HFF-Myc (cell line): ENCODE measurements at places on chromosomes 5 and 9.

DNA sequence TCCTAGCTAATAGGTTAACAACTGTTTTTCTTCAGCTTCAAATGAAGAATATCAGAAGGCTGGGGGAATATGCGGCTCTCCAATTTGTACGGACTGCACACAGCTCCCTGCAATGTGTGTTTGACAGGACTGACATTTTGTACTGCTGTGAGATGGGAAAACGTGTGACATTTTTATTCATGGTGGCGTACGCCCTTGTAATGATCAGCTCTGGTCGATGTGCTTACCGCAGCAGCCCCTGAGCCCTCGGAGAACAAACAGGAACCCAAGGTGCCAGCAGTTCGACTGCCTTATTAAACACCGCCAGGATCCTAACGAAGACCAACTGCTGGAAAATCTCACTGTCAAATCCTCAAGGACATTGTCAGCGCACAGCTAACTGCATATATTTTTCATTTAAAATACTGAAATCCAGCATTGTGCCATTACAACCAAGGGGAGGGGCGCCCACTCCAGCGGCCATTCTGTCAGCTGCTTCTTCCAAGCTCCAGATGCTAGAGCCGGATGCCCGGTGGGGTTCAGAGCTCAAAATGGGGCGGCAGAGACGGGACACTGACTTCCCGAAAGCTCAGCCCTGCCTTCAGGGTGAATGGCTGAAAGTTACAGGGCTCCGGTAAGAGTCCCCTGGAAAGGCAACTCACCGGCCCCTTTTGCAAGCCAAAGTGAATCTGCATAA lies 66.8 kb downstream of the CRB2 start:
- no peak for DNase-seq

DNA sequence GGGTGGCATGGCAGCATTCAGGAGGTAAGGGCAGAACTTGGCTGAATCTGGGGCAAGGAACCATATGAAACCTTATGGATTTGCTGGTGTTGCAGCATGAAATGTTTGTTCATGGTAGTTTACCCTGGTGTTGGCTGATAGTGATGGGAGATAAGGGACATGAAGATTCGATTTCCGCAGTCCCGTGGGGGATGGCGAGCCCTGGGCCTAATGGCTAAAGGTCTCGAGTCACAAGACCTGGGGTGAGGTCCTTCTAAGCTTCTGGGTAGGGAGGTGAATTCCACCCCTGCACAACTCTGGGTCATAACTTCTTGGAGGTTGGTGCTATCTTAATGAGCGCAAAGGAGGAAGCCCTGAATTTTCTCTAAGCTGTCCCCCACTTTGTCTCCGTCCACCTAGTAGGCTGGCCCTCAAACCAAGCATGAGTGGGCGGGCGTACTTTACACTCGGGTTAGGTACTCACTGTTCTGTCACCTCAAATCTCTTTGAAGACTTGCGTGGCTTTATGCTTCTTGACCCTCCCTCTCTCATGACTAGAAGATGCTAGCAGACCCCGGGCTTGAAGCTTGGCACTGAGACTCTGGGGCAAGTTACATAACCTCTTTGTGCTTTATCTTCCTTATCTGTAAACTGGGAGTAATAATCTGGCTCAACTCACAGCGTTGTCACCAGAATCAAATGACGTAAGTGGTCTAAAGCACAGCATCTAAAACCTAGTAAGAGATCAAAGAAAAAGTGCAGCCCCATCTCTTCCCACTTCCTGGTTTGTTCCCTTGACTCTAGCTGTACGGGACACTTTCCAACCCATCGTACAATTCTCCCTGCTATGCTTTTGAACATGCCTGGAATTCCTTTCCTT lies 72.5 kb downstream of the BASP1 start:
- no peak for DNase-seq

- no peak for DNase-seq
Observed at GRCh38 chr9:126375386-126375785, 48.8 kb downstream of the MVB12B start.

GRCh38 chr9:70413464-70413798 lies 1.0 kb downstream of the KLF9 start:
- DNase-seq = no peak

DNA sequence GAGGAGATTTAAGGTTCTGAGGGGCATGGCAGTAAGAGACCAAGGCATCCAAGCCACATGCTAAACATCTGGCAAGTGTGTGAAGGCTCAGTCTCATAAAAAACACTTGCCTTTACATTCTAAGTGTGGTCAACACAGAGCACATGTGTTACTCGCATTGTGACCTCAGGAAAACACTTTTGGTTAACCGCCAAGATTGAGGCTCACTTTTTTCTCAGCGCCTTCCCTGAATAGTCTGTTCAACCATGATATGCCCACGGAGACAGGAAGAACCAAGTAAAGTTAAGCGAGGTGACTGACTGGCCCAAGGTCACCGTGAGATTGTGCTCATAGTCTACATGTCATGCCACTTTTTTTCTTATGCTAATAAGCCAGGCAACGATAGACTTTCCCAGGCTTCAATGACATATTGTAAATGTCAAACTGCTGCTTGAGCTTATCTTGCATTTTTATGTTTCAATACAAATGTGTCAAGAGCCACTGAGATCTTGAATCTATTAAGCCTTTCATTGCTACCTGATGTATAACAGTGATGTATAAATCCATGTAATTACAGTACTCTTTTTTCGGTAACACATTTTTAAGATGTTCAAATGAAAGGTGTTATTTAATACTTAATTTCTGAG lies 21.1 kb upstream of the IL9 start:
- peak; percentile 75 for DNase-seq

DNA sequence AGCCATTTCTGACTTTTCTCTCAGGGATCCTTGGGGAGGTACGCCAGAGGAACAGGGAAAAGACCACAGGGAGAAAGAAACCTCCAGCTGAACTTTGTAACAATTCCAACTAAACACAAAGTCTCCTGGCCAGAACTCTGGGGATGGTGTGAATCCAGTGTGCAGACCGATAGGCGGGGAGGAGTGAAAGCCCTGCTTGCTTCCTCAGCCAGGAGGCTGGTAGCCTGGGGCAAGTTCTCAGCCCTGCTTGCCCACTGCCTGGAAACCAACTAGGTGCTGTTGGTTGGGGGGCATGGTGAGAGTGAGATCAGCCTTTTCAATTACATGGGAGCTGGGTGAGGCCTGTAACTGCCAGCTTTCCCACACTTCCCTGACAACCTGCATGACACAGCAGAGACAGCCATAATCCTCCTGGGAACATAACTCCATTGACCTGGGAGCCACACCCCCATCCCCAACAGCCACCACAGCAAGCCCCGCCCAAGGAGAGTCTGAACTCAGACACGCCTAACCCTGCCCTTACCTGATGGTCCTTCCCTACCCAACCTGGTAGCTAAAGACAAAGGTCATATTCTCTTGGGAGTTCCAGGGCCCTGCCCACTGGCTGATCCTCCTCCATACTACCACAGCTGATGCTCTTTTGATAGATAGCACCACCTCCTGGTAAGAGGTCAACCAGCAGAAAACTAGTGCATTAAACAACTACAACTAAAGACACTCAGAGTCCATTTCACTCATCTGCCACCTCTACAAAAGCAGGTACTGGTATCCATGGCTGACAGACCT lies 100.1 kb upstream of the TNFAIP8 start:
- no peak for DNase-seq

DNA sequence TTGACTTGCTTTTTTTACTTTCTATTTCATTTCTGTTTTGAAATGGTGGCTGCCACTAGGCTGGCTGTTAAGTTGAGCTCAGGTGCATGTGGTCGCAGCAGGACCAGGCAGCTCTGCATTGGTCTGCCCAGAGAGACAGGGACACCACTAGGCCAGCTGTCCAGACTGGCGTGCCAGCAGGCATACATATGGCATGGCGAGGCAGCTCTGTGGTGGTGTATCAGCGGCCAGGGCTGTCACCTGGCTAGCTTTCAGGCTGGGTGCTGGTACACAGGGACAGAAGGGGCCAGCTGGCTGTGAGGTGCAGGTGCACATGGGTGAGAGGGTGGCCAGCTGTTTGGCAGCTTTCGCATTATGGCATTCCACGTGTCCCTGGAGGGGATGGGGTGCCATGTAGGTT lies 654.0 kb upstream of the ACO1 start:
- no peak for DNase-seq
